ENCODE measurements at places on chromosomes 11 and 22.

- no peak for DNase-seq
Observed at GRCh38 chr11:35288817-35289541, 130.4 kb downstream of the SLC1A2 start.

DNA sequence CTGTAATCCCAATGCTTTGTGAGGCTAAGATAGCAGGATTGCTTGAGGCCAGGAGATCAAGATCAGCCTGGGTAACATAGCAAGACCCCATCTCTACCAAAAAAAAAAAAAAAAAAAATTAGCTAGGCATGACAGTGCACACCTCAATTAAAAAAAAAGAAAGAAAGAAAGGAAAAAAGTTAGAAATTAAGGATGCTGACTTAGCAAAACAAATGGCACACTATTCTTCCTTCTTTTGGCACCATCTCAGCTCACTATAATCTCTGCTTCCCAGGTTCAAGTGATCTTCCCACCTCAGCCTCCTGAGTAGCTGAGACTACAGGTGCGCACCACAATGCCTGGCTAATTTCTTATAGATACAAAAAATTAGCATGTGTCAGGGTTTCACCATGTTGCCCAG lies 33.9 kb downstream of the PC start:
- DNase-seq, result no peak

GRCh38 chr11:71977743-71978418 lies 20.8 kb upstream of the IL18BP start:
- peak; percentile 30 for DNase-seq

DNA sequence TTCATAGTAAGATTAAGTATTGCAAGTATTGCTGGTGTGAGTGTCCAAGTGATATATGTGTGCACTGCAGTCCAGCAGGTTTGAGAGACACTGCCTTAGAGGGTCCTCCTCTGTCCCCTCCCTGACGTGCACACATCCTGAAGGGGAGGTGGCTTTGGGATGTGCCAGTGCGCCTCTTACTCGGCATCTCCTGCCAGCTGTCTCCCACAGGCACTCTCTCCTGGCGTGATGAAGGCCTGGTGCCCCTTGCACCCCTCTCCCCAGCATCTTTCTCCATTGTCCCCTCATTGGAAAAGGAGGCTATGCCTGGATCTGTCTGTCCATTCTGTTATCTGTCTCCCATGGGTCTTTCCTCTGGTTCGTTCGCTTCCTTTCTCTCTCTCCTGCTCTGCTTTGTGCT lies 24.2 kb downstream of the GTPBP1 start:
- no peak for DNase-seq

GRCh38 chr22:30411780-30412179 lies 13.8 kb upstream of the MTFP1 start:
- no peak for DNase-seq

DNA sequence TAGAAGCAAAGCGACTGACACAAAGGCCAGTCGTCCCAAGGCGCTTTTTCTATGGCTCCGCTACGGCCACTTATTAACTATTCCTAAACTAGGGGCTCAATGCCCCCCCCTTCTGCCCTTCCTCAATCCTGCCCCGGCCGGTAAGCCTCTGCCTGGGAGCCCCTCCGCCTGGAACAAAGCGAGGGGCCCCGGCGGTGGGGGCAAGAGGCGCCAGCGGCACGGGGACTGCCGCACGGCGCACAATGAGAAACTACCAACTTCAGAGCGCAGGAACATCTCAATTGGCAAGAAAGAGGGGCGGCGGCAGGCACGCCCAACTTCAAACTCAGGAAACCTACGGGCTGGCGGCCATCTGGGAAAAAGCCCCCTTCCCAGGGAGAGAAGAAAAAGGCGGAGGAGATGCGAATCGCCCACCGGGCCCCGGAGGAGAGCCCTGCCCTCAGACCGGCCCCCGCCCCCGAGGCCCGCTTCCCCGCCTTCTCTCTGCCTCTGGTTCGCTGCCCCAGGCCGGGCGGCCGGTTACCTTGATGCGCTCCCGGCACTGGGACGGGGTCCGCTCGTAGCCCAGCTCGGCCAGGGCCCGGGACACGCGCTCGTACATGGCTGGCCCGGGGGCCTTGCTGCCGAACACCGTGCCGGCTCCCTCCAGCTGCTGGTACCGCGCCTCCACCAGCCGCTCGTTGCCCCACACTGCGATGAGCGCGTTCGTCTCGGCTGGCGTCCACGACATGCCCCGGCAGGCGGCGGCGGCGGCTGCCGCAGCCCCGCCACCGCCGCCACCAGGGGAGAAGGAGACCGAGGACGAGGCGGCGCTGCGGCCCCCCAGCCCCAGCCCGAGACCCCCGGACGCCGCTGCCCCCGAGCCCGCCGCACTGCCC lies 619 bp downstream of the MSANTD2 start:
- DNase-seq, result peak; percentile 12

GRCh38 chr22:16936625-16937024 lies 71.4 kb downstream of the GAB4 start:
- no peak for DNase-seq

GRCh38 chr11:83238111-83238510 lies 44.6 kb downstream of the ANKRD42 start:
- DNase-seq, result no peak

DNA sequence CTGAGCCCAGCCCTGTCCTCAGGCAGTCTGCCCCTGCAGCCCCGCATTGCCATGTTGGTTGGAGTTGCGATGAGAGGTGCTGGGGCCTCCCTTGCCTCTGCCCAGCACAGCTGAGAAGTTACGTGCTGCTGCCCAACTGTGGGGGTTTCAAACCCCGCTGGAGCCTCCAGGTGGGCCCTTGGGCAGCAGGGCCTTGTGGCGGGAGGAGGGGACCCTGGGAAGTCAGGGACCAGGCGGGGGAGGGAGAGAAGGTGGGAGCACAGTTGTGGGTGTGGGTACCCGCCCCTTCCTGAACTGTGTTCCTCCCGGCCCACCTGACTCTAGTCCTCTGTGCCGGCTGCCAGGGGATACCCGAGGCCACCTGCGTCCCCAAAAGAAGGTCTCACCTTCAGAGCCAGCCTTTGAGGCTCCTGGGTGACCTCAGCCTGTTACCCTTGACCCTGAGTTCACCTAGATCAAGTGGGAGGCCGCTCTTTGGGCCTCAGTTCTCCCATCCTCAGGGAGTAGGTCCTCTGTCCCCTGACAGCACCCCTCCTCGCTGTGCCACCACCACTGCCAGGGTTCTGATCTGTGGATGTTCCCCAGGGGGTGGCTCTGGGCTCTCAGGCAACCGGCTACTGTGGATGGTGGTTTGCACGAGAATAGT lies 7.7 kb upstream of the CCDC188 start:
- DNase-seq, result no peak

DNA sequence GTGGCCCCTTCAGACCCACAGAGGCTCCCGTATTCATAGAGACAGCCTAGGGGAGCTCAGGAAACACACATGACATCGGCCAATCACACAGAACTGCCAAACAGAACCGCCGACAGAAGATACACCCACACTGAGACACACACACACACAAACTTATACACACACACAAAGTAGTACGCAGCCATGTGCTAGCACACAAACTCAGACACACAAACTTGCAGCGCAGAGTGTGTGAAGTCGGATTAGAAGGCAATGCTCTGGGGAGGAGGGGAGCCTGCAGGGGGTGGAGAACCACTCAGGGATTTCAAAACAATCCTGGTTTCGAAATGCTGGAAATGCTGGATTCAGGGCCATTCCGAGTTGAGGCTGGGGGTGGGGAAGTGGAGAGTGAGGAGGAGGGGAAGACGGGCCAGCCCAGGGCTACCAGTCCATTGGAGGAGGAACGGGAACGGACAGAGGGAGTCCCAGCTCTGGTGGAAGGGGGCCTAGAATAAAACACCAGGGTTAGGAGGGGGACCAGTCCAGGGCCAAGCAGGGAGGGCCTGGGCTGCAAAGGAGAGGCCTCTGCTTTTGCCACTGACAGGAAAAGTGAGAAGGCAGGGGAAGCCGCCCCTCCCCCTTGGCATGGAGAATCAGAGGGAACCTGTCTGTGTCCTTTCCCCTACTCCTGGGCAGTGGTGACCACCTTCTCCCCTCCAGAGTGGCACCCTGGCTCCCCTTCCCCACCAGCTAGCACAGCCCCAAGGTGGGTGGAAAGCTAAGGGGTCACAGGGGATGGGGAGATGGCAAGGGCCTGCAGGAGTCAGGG lies 4.4 kb downstream of the BCL9L start:
- DNase-seq, result no peak

- DNase-seq, result no peak
Observed at GRCh38 chr11:64793271-64794160, 9.5 kb downstream of the MAP4K2 start.

- DNase-seq, result no peak
Observed at GRCh38 chr11:120894202-120894985, 129.5 kb upstream of the TBCEL start.

DNA sequence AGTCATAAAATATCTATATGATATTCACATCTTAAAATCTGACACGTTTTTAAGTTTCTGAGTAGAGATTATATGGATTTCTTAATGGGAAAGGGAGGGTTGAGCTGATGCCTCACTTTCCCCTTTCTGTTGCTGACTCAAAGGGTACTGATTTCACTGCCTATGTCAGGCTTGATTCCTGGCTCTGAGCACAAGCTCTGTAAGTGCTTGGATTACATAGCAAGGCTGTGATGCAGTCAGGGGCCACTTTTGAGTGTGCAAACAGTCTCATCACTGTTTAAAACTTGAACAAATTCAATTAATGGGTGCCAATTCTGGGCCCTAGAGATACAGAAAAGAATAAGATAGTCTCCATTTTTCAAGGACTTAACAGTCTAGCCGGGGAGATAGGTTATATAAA lies 14.4 kb downstream of the ATXN10 start:
- no peak for DNase-seq

Data from stimulated activated CD4-positive, alpha-beta T cell treated with anti-CD3 and anti-CD28 coated beads, Interleukin-15, amount 100 ng/mL, for 48 hours (primary cell).